Suppressor macrophage treated with lipopolysaccharide for 1 hour (primary cell): ENCODE measurements at places on chromosomes 12 and 14.
A peak's percentile ranks its signal among the peaks of the same experiment; 100 is the strongest.

GRCh38 chr14:76773956-76774820, 12.9 kb downstream of the VASH1 start:
- DNase-seq: no peak

- peak; percentile 98 for DNase-seq
These were observed 113.7 kb downstream of the NCOR2 start for GRCh38 chr12:124453419-124454351.

DNA sequence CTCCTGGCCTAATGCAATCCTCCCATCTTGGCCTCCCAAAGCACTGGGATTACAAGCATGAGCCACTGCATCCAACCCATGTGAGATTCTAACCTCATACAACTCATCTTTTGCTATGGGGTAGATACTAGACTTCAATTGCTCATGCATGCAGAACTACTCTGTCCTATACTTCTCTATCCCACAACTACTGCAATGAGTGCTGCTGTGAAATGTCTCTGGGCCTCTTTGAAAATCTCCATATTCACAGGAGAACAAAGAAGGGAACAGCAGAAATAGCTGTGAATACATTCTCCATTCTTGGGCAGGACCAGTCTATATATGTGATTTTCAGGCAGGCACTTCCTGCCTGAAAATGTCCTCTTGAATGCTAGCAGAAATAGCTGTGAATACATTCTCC, 220.7 kb upstream of the GRIP1 start:
- DNase-seq: no peak

DNA sequence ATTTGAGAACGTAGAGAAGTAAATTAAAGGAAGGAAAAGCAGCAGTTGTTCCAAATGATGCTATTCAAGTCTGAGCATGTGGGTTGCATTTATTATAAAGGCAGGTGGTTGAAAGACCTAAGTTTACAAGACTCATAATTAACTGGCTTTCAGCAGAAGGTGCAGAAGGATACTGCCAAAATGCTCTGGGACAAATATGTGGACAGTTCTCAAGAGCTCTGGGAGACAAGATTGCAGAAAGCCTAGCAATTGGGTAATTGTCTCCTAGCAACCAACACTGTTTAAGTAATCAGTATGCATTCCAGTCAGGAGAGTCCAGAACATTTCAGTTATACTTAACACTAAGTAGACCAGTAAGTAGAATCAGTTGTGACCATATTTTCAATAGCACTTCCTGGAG, 131.5 kb downstream of the GPR135 start:
- no peak for DNase-seq
